ENCODE measurements at places on chromosomes 5 and 9.

DNA sequence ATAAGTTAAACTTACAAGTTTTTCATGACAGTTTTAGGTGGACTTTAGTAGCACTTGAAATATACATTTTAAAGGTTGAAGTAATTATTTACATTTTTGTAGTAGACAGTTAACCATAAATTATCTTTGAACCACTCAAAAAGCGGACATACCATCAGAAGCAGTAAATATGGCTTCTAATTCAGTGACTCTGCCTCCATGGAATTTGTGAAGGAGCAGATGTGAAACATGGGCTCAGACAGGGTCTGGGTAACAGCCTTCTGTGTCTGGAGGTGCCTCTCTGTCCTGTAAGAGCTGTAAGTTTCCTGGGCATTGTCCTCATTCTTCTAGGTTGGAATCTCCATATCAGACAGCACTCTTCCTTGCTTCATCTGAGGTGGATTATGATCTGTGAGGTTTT is 12.4 kb downstream of the RLN2 start:
- DNase-seq, result no peak

- DNase-seq, result no peak
Measured at GRCh38 chr5:72463449-72464052, 43.7 kb downstream of the ZNF366 start.

DNA sequence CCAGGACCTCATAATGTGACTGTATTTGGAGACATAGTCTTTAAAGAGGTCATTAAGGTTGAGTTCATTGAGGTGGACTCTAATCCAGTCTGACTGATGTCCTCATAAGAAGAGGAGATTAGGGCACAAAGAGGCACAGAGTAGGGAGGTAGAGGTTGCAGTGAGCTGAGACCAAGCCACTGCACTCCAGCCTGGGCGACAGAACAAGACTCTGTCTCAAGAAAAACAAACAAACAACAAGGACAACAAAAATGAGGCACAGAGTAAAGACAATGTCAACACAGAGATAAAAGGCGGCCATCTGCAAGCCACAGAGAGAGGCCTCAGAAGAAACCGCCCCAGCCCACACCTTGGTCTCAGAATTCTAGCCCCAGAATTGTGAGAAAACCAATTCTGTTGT is 17.0 kb upstream of the TDRD7 start:
- DNase-seq, result no peak

- no peak for DNase-seq
Measured at GRCh38 chr9:130305381-130305780, 39.8 kb downstream of the HMCN2 start.

DNA sequence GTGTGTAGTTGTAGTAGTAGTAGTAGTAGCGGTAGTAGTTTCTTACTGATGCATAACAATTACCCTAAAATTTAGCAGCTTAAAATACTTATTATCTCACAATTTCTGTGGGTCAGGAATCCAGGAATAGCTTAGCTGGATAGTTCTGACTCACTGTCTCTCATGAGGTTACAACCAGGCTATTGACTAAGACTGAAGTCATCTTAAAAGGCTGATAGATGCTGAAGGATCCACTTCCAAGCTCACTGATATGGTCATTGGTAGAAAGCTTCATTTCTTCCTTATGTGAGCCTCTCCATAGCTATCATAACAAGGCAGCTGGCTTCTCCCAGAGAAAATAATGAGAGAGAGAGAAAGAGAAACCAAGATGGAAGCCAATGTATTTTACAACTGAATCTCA is 147.5 kb upstream of the FBXL17 start:
- DNase-seq, result no peak

DNA sequence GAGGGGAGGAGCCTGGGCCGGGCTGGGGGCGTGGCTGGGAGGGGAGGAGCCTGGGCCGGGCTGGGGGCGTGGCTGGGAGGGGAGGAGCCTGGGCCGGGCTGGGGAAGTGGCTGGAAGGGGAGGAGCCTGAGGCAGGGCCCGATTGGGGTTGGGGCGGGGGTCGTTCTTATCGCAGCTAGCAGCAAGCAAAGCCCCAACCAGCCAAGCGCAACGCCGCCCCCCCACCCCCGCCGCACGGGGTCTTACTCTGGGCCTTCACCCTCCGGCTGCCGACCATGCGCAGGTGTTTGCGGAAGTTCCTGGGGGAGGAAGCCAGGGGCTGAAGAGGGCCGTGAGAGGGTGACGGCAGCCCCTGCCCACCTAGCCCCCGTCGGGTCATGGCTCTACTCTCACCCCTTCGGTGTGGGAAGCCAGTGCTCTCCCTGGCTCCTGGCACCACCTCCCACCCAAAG is 5.0 kb downstream of the NSMF start:
- no peak for DNase-seq

GRCh38 chr5:38645508-38645907 is 89.1 kb upstream of the LIFR start:
- DNase-seq, result no peak

- DNase-seq, result no peak
Measured at GRCh38 chr9:135533113-135533512, 11.9 kb downstream of the LCN1 start.

GRCh38 chr9:82367016-82367415 is 378.4 kb downstream of the SPATA31D1 start:
- no peak for DNase-seq

GRCh38 chr9:131656356-131657036 is 83.4 kb downstream of the RAPGEF1 start:
- DNase-seq, result no peak

DNA sequence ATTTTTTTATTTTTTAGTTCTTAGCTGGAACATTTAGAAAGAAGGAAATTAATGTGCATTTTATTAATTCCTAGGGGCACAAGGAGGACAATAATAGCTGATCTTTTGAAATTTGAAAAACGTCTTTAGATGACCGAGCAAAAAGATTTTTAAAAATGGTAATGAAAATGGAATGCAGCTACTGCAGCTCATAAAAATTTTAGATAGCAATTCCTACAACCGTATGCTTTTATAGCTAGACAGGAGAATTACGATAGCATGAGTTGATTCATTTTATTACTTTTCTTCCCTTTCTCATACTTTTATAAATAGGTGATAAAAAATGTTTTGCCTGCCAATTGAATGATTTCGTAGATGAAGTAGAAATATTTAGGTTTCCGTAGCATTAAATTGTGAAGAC is 13.7 kb upstream of the RUFY1 start:
- no peak for DNase-seq

GRCh38 chr9:82549174-82549821 is 513.6 kb downstream of the RASEF start:
- no peak for DNase-seq

DNA sequence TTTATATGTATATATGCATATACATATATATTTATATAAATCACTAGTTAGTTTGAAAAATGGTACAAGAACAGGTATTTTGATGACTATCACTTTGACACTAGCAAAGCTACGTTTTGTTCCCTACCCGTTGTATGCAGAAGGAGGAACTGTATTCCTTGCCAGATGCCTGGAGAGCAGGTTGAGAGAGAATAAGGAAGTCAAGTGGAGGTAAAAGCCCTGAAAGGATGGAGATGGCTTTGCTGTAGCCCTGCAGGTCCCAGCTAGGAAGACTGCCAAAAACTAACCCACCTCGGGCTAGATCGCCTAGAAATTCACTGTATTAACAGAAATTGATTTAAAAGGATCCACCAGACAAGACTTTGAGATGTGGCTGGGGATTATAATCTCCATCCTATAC is 229.3 kb downstream of the RFX3 start:
- no peak for DNase-seq

DNA sequence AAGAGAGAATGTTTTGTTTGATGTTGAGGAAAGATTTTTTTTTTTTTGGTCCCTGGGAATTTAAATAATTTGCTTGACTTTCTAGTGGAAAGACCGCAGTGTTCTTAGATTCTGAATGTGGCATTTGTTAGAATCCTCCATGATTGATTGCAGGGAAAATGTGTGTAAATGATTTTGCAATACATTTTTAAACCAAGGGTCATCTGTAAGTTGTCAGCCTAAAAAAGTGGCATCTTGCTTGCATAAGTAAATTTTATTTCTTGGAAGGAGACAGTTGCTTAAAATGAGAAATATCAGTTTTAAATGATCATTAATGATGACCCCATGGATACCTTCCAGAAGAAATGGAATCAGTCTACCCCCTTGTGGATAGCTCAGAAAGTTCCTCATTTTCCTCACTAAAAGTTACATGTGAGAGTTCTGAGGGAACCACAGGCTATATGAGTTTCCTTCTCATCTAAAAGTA is 105.1 kb upstream of the SLC25A48 start:
- no peak for DNase-seq

DNA sequence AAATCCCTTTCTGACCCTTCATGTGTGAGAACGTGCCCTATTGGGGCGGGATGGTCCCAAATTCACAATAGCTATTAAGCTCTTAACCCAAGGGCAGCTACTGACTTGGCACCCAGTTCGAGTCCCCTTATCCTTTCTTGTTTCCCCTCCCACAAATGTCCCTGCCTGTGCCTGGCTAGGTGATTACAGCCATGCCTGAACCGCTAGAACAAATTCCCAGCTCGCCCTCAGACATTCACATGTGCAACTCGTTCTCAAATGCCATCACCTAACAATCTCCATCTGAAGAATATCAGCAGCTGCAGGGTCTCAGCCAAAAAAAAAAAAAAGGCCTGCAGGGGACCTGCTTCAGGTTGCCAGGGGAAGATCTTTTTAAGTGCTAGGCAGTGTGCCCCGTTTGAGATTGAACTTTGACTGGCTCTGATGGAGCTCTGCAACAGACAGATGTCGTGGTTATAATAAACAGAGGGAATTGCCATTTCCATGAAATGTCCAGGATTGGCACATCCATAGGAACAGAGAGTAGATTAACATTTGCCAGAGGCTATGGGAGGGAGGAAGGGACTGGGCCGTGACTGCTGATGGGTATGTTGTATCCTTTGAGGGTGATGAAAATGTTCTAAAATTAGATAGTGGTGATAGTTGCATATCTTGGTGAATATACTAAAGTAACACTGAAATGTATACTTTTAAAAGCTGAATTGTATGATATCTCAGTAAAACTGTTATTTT is 347.2 kb upstream of the WWC1 start:
- DNase-seq, result no peak

DNA sequence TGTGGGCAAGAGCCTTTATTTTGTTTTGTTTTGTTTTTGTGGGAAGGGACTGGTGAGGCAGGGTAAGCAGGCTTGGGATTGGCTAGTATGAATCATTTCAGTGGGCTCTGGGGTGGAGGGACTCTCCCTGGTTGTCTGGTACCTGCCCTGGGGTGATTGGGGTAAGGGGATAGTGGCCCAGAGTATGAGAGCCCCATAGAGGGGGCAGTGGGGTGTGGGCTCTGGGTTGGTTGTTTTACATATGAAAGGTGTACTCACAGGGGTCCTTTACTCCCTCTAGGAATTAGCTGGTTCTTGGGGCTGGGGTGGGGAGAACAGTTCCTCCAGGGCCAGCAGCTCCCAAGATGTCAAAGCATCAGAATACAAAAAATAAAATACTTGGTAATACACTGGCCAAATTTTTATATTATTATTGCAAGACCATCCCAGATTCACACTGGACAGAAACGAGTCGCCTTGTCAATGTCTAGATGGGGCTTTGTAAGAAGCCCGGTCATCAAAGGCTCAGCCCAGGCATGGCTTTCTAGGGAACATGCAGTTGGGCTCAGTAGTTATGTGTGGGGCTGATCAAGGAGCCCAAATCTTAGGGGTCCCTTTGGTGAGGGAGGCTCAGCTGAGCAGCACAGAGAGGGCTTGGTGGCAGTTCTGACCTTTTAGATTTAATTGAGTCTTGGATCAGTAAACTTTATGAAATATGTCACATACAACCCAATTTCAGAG is 190.5 kb downstream of the NXNL2 start:
- no peak for DNase-seq

DNA sequence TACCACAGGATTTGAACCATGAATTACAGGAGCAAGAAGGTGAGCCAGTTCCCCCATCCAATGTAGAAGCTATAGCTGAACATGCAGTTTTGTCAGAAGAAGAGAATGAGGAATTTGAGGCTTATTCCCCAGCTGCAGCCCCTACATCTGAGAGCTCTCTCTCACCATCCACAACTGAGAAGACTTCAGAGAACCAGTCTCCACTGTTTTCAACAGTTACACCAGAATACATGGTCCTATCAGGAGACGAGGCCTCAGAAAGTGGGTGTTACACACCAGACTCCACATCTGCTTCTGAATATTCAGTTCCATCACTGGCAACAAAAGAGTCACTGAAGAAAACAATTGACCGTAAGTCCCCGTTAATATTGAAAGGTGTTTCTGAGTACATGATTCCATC is 40.9 kb downstream of the CMYA5 start:
- DNase-seq, result no peak

DNA sequence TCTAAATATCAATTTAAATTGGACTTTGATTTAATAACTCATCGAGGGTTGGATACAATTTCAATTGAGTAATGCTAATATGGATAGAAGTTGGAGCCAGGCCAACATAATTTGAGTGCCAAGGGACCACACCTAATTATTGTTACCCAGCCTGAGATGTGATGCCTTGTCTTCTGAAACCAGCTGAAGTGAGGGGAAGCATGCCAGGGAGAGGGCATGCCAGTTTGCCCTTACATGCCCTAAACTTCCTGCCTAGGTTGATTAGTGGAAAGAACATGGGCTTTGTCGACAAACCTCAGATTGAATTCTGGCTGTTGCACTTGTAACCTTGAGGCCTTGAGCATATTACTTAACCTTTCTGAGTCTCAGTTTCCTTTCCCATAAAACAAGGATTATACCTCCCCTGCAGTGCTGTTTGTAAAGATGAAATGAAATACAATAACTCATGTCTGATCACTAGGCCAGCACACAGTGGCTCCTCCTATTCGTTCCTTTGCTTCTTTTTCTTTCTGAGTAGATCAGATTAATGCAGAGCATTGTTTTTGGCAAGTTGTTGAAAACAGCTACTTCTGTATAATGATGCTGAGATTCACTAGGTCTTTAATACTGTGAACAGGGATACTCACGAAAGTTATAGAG is 412.8 kb downstream of the TLE4 start:
- no peak for DNase-seq

GRCh38 chr5:122089096-122090013 is 11.3 kb upstream of the LOX start:
- no peak for DNase-seq

- no peak for DNase-seq
Measured at GRCh38 chr9:120723565-120723964, 9.3 kb upstream of the MEGF9 start.

DNA sequence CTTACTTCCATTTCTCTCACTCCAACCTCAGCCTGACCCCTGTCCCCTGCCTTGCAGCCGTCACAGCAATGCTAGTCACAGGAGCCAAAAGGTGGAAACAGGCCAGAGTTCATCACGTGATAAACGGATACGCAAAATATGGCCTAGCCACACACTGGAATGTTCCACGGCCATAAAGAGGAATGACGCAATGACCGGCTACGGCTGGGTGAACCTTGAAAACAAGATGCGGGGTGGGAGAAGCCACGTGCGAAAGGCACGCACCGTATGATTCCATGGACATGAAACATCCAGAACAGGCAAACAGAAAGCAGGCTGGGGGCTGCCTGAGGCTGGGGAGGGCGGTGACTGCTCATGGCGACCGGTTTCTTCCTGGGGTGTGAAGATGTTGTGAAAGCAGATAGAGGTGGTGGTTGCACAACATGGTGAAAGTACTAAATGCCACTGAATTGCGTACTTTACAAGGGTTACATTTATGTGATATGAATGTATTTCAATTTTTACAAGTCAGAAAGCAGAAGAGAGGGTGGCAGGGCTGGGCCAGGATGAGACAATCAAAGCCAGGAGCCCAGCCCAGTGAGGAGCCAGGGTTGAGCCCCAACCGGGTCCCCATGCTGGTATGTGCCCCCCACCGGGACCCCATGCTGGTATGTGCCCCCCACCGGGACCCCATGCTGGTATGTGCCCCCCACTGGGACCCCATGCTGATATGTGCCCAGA is 117.8 kb upstream of the SARDH start:
- DNase-seq, result no peak

GRCh38 chr5:124259017-124259416 is 487.4 kb downstream of the ZNF608 start:
- DNase-seq, result no peak

Data from NCI-H2081 treated with DMSO at 0.1 percent for 48 hours (cell line).